ENCODE measurements at places on chromosomes 13 and 19.

- peak; percentile 10 for DNase-seq
Observed at GRCh38 chr13:80979035-80979641, 638.2 kb upstream of the SPRY2 start.

DNA sequence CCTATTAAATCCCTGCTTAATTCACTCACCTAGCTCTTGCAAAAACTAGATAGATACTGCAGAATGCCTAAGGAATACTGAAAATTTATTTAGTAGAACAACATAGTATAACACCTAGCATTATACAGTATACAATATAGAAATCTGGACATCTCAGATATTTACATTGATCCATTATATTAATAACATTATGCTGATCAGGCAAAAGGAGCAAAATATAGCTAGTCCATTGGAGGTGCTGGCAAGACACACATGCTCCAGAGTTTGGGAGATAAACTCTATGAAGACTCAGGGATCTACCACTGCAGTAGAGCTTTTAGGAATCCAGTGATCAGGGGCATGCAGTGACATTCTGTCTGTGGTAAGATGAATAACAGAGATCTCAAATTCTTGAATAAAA lies 357.6 kb downstream of the TBC1D4 start:
- DNase-seq = no peak

DNA sequence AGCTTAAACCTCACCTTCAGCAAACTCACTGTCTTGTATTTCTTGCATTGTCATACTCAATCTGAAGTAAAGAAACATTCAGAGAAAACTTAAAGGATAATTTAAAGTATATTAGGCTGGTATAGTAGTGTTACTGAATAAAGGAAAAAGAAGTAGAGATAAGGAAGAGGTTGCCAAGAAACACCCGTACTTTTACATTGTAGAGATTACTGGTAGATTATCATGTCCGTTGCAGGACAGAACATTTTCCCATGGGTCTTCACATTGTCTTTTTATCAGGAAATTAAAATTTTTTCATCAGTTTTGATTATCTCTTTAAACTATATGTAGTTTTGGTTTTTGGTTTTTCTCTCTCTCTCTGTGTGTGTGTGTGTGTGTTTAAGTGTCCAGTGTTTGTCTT lies 19.9 kb upstream of the GPR183 start:
- DNase-seq = no peak

DNA sequence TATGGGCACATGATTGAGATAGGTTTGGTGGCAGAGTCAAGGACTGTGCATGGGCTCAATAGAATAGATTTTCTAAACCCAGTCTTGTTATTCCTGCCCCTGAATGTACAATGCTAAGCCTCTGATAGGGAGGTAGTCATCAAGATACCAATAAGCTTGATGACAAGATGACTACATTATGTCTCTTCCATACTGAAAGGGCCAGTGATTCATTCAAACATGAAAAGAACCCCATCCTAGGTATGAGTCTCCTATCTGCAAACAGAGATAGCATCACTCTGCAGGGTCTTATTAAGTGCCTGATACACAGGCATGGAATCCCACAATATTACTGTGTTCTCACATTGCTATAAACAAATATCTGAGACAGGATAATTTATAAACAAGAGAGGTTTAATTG lies 40.3 kb upstream of the UFM1 start:
- DNase-seq = no peak

DNA sequence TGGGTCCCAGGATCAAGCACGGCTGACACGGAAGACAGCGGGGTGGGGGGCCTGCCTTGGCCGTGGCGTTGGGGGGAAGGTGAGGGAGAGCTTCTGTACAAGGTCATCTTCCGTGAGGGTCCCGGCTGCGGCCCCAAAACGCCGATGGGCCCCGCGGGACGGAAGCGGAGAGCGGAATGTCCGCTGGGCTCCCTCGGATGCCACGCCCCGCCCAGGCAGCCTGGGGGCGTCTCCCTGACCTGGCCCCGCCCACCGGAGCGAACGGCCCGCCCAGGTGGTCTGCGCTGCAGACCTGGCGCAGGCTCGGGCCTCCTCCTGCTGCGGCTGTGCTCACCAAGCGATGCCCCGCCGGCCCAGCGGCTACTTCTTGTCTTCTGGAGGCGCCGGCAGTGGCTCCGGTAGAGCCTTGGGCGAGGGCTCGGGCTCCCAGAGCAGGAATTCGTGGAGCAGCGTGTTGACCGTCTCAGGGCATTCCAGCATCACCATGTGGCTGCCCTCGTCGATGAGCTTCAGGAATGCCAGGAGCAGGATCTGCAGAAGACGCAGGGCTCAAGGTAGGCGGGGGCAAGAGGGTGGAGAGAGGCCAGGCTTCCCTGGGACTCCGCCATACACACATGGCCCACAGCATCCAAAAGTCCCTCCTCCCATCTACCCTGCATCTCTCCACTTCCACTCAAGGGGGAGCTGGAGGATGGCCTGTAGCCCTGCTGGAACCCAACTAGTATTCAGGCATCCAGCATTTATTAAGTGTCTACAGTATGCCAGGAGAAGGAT lies 10.7 kb downstream of the ABHD8 start:
- DNase-seq = peak; percentile 82

- no peak for DNase-seq
Observed at GRCh38 chr19:36040495-36040894, 7.8 kb upstream of the CLIP3 start.
